ENCODE measurements at places on chromosomes 11 and 22.

- DNase-seq, result peak; percentile 17
These were observed 39.4 kb downstream of the IRAG1 start for GRCh38 chr11:10653946-10654810.

GRCh38 chr11:86416494-86416893 lies 41.8 kb downstream of the CCDC81 start:
- no peak for DNase-seq

GRCh38 chr11:46948378-46949131 lies 12.0 kb downstream of the CSTPP1 start:
- no peak for DNase-seq

GRCh38 chr11:130637566-130637965 lies 189.1 kb downstream of the ADAMTS15 start:
- DNase-seq, result no peak
